ENCODE measurements at places on chromosomes 5 and 9.

DNA sequence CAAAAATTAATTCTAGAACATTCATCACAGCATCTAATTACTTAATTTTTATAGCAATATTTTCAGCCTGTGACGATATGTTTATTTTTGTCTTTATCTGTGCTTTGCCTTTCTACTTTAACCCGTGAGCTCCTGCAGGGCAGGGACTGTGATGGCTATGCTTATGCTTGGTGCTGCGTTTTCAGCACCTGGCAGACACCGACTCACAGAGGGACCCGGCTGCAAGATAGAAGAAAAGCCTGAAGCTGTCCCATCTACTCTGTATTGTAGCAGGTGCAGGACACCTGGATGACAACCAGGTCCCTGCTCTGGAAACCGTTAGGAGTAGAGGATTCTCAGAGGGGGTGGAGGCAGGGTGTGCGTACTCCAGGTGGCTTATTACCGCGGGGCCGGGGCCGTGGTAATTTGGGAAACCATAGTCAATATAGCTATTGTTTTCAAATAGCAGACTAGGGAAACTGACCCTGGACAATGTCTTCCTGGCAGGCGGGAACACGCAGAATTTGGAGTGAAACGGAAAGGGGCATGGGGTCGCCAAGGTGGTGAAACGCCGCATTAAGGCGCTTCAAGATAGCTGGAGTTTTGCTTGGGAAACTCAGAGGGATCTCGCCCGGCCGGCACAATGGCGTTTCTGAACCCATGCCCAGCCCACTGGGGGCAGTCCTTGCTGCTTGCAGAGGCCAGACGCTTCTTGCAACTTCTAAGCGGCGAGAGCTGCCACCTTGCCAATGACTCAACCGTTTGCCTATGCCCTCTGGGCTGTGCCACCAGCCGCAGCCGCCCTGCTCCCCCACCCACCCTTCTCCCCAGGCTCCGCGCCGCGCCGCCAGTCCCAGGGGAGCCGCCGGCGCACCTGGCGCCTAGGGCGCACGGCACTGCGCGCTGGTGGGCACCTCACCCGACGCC, 140.1 kb upstream of the PALM2AKAP2 start:
- no peak for DNase-seq

GRCh38 chr5:143186623-143187022, 216.9 kb downstream of the NR3C1 start:
- no peak for DNase-seq

DNA sequence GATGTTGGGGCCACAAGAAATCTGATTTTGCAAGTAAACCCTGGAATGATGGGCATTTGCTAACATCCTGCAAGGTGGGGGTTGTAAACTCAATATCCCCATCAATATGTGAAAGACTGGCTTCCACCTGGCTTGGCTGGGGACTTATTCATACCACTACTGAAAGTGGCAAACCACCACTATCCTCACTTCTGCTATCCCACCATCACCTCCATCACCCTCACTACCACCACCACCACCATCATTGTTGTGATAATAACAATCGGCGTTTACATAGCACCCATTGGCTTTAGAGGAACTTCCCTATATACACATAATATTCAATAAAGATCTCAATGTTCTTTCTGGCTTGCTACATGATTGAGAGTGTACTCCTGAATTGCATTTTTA, 224.7 kb upstream of the DAP start:
- no peak for DNase-seq

- DNase-seq: no peak
These were observed 192.5 kb upstream of the RORB start for GRCh38 chr9:74304598-74304997.

DNA sequence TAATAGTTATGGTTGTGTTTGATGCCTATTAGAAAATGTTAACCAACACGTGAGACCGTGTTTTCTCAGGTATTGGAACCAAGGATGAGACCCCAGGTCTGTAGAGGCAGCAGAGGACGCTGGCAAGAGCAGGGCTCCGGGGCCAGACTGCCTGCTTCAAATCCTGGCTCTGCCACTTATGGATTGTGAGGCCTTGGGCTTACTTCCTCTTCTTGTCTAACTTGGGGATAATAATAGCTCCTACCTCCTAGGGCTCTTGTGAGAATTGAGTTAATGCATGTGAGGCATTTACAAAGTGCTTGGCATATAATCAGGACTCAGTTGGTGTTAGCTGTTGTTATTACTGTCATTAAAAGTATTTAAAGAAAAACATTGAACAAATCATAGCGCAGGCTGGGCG, 85.5 kb upstream of the PITX1 start:
- no peak for DNase-seq

Data from activated CD8-positive, alpha-beta T cell treated with anti-CD3 and anti-CD28 coated beads for 36 hours (primary cell).